ENCODE measurements at places on chromosomes 13 and 19.

DNA sequence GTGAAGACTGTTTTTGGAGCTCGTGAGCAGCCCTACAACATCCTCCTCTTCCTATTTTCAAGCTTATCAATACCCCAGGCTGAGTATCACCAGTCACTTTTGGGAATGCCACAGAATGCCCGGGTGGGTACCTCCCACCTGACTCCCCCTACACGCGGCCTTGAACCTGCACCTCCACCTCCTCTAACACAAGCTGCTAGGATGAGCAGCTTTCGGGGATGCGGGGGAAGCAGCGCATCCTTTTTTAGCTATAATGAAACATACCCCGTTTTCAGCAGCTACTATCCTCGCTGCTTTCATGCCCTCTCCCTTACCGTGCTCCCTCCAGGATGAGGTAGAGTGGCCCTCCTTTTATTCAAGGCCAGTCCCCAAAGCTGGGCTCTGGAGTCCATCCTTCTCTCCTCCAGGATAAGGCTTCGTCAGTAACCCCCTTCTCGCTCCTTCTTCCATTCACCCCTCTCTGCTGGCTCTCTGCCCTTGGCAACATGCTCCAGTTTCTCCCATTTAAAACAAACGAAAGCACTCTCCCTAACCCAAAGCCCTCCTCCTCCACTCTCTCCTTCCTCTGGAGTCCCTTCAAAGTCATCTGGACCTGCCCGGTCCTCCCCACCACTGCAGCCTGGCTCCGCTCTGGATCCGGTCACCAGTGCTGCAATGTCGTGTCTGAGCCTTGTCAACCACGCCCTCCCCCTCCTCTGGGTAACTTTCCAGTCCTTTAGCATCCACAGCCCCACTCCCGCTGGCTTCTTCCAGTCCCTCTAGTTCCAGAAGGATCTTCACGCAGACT is 55.3 kb downstream of the STK24 start:
- no peak for DNase-seq

DNA sequence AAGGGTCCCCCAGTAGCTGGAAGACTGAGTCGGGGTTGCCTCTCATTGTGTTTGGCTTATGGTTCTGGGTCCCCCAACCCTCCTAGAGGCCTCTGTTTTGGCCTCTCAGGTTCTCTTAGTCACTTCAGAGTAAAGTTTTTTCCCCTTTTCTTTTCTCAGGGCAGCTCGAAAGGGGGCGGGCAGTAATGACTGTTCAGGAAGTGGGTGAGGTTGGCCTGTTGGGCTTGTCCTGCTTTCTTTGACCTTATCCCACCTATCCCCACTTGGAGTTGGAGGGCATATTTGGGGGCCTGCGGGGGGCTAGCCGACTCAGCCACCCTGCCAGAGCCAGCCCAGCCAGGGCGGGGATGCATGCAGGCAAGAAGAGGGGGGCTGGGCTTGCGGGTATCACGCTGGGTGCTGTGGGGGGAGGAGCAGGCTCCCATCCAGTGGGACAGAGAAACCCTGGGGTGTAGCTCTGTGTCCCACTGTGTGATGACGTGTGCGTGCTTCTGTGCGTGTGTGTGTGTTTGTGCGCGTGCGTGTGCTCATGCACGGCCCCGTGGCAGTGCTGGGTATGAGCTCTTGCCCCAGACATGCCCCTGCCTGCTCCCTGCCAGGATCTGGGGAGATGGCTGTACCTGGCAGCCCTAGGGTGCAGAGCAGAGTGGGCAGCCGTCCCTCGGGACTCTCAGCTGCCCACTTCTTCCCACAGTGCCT is 1.4 kb downstream of the CIC start:
- DNase-seq: peak; percentile 57

GRCh38 chr13:51929699-51930098 is 67.9 kb downstream of the CCDC70 start:
- DNase-seq: no peak

DNA sequence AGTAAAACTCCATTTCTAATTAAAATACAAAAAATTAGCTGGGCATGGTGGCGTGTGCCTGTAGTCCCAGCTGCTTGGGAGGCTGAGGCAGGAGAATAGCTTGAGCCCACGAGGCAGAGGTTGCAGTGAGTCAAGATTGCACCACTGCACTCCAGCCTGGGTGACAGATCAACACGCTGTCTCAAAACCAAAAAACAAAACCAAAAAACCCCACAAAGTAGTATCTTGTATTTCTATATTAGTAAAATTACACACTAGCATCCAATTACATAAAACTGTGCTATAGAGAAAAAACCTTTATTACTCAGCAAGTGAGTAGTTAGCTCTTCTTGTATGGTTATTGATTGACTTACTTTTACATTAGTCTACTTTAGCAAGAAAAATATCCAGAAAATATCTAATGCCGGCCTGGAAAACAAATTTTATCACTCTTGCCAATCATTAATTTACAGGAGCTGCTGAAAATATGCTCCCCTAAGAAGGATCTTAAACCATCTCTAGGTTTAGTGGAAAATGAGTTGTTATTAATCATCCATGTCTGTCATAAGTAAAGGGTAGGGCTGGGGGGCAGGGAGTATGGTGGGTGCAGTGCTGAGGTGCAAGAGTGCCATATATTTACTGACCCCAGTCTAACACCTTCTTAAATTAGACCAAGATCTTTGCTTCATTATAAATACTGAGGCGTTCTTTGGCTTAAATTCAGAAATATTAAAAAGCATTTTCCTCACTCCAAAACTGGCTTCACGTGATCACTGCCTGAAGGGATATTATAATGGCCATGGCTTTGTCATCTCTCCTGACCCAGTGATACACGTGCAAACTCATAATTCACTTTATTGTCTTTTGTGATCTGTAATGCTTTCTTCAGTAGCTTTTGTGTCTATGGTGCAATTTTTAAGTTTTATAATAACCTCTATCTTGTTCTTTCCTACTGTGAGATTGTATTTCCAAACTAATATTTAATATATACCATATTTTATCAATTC is 44.1 kb downstream of the UBL3 start:
- no peak for DNase-seq

- DNase-seq: no peak
Measured at GRCh38 chr19:6509118-6509971, 7.2 kb upstream of the TUBB4A start.

GRCh38 chr19:49132974-49133609 is 13.7 kb downstream of the PPFIA3 start:
- no peak for DNase-seq

DNA sequence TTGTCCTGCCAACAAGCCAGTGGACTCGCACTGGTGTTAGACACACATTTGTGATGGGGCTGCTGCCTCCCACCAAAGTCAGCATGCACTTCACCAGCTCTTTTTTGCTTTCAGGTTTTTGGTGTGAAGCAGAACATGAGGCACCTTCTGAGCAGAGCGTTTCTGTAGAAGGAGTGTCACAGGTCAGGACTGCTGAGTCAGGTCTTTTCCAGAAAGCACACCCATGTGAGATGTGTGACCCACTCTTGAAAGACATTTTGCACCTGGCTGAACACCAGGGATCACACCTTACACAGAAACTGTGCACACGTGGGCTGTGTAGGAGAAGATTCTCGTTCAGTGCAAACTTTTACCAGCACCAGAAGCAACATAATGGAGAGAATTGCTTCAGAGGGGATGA is 4.8 kb downstream of the ZNF304 start:
- no peak for DNase-seq

DNA sequence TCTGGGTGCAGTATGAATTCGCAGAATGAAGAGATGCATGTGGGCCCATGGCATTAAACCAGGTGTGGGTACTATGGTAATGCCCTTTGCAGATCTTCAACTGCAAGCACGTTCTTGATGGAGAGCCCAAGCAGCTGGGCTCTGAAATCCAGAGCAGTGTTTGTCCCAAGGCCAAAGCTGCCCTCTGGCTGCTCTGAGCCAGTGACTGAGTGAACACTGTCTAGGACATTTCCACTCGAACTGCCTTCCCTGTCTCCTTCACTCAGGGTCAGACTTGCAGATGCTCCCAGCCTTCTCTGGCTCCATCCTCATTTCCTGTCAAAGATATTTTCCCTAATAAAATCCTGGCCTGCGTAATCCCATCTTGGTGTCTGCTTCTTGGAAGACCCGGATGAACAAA is 80.2 kb upstream of the GJB6 start:
- DNase-seq: no peak

GRCh38 chr13:83666141-83666540 is 216.1 kb downstream of the SLITRK1 start:
- DNase-seq: no peak

DNA sequence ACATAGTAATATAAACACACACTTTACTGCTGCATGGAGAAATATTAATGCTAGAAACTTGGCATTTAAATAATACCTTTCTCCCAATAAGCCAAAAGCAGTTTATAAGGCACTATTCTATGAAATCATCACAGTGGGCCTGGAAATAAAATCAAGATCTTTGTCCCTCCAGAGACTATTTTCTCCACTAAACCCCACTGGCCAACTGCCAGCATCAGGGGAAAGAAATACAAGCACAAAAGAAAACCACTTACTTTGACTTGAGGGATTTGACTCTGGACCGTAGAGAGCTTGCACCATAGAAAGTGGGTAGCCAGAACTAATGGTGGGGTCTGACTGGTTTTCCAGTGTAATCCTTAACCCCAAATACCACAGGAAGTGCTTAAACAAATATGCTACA is 71.9 kb downstream of the DCLK1 start:
- no peak for DNase-seq

GRCh38 chr13:84234416-84234815 is 352.1 kb upstream of the SLITRK1 start:
- no peak for DNase-seq

DNA sequence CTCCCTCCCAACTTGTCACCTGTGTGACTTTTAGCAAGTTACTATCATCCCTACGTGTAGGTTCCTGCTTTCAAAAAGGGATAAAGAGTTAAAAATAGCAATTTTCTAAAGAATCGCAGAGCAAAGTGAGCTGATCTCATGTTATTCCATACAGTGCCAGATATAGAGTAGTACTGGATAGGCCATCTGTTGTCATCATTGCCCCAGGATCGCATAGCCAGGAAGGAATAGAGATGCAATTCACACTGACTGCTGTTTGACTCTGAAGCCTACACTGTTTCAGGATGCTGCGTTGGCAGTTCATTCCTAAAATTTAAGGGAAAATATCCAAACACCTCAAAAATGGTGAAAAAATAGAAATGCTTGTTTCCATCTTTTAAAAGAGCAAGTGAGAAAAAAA is 138.9 kb downstream of the SHISA2 start:
- no peak for DNase-seq

DNA sequence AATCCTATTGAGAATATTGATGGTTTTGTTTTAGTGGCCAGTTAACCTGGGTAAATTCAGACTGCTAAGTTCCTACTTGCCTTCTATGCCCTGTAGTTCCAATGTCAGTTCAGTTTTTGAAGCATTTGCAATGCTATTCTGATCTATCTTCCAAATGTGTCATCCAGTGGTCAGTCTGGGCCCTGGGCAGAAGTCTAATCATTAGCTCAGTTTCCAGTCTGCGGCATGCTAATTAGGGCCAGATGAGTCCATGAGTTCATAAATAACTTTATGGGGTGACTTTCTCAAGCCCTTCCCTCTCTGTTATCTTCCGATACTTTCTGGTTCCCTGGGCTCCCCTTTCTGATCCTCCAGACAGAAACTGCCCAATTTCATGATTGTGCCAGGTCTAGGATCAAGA is 32.7 kb downstream of the FAM187B start:
- DNase-seq: no peak

DNA sequence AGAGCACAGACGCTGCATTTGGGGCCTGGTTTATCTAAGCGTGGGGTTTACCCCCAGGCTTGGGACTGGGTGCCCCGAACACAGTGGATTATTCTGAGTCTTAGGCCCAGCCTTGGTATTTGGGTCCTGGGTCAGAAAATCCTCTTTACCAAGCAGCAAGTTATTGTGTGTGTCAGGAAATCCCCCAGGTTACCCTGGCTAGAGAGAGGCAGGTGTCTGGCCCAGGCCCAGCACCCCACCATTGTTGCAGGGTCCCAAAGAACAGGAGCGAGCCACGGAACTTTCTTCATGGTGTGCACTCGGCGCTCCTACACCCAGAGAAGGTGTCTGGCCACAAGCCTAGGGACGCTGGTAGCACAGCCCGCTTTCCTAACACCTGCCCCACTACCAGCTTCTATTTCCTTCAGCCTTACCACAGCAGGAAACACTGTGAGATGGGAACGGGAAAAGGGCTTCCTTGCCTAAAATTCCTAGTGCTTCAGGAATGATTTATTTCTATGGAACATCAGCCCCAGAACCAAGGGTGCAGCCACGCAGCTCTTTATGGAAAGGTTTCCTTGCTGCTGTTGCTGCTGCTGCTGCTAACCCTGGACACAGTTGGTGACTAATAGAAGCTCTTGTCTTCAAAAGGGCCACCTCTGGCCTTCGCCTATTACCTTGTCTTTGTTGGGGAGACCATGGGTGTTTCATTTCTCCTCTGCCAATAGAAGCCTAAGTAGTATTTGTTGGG is 7.4 kb upstream of the CDX2 start:
- no peak for DNase-seq

- peak; percentile 74 for DNase-seq
Measured at GRCh38 chr19:11377237-11377636, 2.8 kb downstream of the SWSAP1 start.

DNA sequence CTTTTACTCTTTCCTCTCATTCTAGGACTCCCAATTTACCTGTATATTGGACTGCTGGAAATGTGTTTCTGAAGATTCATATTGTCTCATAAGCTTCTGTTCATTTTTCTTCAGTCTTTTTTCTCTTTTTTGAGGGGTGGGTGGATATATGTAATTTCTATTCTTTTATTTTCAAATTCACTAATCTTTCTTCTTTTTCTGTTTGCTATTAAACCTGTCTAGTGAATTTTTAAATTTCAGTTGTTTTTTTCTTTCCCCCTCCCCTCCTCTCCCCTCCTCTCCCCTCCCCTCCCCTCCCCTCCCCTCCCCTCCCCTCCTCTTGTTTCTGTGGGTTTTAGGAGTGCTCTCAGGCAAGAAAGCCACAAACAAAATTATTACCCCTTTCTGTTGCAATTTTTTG is 16.9 kb upstream of the ZNF527 start:
- DNase-seq: no peak

- no peak for DNase-seq
Measured at GRCh38 chr19:55247621-55248099, 11.2 kb downstream of the PPP6R1 start.

DNA sequence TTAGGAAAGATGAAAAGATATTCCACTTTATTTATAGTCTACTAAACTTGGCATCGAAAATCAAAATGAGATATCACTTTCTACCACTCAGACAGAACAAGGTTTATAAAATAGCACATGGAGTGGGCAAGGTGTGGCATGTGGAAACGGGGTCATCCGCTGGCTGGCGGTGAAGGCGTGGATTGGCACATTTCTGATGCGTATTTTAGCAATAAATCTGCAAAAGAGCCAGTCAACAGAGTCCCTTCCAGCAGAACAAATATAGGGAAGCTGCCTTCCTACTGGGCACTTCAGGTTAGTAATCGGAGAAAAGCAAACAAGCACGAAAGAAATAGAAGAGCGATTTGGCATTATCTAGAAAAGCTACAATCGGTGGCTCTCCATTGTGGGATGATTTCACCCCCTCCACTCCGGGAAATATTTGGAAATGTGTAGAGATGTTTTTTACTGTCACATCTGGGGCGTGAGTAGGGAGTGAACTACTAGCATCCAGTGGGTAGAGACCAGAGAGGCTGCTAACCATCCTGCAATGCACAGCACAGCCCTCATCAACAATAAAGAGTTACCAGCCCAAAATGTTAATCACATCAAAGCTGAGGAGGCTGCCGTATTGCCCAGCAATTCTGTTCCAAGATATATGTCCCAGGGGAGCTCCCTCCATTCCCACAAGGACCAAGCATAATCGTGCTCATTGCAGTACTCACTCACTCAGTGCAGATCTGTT is 116.1 kb upstream of the PEG3 start:
- DNase-seq: no peak

GRCh38 chr19:16428372-16429036 is 43.3 kb downstream of the EPS15L1 start:
- no peak for DNase-seq

Data from NAMALWA (cell line).